ENCODE measurements at places on chromosomes 1 and 21.

DNA sequence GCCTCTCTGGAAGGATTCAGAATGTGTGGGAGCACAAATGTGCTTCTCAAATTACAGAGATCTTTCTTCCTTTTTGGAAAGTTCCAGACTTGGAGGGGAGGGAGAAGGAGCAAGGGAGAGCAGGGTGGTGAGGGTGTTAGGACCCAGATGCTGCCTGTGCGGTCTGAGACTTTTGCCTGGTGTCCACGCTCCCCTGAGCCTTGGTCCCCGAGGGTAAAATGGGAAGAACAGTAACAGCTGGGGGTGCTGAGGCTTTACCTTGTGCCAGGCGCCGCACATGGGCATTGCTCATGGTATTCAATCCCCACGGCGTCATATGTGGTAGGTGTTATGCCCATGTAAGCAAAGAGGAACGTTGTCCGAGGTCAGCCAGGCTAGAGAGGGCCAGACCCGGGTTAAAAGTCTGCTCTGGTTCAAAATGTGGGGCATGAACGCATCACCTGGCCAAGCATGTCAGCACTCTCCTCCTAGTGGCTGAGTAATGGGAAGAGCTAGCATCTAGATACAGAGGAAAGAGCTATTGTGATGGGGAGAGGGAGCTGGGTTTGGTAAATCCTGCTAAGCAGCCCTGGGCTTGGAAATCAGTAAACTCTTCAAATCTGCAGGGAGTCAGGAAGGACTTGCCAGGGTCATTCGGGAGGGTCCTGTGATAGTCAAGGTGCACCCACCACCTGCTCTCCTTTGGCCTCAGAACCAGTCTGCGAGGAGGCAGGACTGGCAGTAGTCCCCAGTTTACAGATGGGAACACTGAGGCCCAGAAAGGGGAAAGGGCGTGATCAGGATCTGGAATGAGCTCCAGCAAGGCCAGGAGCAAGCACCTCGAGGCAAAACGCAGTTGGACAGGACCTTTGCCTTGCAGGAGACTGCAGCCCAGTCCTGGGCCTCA is 4.5 kb upstream of the RUNX3 start:
- DNase-seq = no peak

- no peak for DNase-seq
Measured at GRCh38 chr1:115867216-115867615, 26.3 kb upstream of the NHLH2 start.

- DNase-seq = no peak
Measured at GRCh38 chr1:179094818-179095217, 12.9 kb downstream of the TOR3A start.

DNA sequence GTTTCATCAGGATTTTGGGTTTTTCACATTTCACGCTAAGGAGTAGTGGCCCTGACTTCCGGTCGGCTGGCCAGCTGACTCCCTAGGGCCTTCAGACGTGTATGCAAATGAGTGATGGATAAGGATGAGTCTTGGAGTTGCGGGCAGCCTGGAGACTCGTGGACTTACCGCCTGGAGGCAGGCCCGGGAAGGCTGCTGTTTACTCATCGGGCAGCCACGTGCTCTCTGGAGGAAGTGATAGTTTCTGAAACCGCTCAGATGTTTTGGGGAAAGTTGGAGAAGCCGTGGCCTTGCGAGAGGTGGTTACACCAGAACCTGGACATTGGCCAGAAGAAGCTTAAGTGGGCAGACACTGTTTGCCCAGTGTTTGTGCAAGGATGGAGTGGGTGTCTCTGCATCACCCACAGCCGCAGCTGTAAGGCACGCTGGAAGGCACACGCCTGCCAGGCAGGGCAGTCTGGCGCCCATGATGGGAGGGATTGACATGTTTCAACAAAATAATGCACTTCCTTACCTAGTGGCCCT is 23.1 kb upstream of the TNFRSF1B start:
- DNase-seq = no peak

GRCh38 chr1:194717941-194718340 is 1531.5 kb upstream of the B3GALT2 start:
- no peak for DNase-seq

DNA sequence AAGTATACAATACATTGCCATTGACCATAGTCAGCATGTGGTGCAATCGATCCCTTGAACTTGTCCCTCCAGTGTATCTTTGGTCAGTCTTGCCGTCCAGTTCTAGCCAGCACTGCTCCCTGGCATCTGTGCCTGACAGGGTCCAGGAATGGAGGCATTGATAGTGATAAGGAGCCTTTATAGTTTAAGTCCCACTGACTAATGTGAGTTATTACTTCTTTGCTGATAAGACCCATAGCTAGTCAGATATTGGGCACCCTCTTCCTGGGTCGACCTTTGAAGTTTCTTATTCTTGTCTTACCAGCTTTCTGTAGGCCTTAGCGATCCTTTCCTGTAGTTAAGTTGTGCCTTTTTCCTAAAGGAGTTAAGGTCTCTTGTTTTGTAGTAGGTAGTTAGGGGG is 13.0 kb downstream of the UCK2 start:
- no peak for DNase-seq

DNA sequence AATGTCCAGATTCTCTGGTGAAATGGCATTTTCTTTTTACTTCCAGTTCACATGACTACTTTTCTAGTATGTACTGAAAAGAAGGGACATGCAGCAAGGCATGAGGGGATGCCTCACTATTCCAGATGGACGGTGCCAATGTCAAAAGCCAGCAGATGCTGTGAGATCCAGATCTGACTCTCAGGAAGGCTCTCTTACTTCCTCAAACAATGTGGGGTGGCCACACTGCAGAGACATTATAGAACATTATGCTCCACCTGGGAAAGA is 17.7 kb downstream of the CRYZ start:
- no peak for DNase-seq

DNA sequence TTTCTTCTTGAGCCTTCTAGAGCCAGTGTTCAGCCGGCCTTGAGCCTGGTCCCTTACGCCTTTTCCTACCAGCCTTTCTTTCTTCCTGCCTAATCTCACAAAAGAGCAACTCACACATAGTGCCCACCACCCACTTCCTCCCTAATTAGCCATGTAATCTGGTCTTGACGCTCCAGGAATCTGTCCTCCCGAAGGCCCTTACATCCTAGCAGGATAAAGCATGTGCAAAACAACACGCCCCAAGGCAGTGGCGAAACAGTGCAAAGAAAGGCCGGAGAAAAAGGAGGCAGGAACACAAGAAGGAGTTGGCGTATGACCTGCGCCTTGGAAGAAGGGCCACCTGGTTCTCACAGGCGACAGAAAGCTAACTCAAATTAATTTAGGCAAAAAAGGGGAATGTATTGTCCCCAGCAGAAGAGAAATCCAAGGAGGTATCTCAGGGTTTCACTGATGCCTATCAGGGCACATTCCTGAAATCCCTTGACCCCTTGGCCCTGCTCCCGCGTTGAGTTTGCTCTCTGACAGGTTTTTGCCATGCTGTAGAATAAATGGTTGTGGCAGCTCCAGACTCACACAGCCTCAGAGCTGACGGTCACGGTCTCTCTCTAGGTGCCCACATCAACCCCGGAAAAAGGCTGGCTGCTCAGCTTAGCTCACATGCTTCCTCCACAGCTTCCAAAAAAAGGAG is 79.0 kb downstream of the ZNF281 start:
- DNase-seq = no peak

GRCh38 chr1:182617734-182618351 is 13.7 kb upstream of the RGS16 start:
- DNase-seq = no peak

- DNase-seq = no peak
Measured at GRCh38 chr1:117580882-117581281, 25.0 kb upstream of the TENT5C start.

GRCh38 chr1:77926561-77927357 is 38.3 kb downstream of the NEXN start:
- DNase-seq = no peak

GRCh38 chr1:20149601-20150325 is 10.6 kb downstream of the PLA2G2F start:
- no peak for DNase-seq

GRCh38 chr1:200496937-200497336 is 87.1 kb upstream of the ZNF281 start:
- no peak for DNase-seq

DNA sequence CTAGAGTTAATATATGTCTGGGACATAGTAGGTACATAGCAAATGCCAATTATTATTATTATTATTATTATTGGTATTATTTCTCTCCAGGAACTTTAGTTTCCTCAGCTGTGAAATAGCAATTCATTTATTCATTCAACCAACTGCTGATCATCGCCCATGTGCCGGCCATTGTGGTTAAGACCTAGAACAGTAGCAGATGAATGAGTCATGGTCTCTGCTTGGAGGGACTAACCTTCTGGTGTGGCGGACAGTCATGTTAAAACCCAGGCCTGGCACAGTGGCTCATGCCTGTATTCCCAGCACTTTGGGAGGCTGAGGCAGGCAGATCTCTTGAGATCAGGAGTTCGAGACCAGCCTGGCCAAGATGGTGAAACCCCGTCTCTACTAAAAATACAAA is 23.8 kb upstream of the LDLRAP1 start:
- no peak for DNase-seq

GRCh38 chr1:6490181-6491080 is 1.0 kb downstream of the PLEKHG5 start:
- no peak for DNase-seq

DNA sequence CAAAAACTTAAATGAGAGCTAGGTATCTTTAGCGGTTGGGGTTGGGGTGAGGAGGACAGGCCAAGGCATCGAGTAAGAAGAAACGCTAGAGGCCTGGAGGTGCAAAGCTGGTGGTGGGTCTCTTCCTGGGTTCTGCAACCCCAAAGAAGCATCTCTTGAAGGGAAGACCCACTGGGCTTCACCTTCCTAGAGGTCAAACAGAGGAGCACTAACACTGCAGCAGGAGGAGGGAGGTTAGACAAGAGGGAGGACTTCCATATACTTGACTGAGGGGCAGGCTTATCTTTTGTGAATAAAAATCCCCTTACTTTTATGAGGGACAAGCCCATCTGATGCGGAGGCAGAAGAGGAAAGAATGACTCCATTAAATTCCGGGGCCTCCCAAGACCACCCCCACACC is 2.5 kb downstream of the MEX3A start:
- no peak for DNase-seq

- DNase-seq = no peak
Measured at GRCh38 chr1:212701910-212702309, 2.3 kb upstream of the BATF3 start.

- DNase-seq = no peak
Measured at GRCh38 chr1:228735871-228736586, 750 bp downstream of the RHOU start.

- DNase-seq = no peak
Measured at GRCh38 chr21:31845151-31845729, 27.6 kb upstream of the HUNK start.

GRCh38 chr1:205324781-205325180 is 3.2 kb upstream of the NUAK2 start:
- DNase-seq = no peak

- DNase-seq = no peak
Measured at GRCh38 chr21:38121888-38122720, 134.7 kb upstream of the KCNJ15 start.

DNA sequence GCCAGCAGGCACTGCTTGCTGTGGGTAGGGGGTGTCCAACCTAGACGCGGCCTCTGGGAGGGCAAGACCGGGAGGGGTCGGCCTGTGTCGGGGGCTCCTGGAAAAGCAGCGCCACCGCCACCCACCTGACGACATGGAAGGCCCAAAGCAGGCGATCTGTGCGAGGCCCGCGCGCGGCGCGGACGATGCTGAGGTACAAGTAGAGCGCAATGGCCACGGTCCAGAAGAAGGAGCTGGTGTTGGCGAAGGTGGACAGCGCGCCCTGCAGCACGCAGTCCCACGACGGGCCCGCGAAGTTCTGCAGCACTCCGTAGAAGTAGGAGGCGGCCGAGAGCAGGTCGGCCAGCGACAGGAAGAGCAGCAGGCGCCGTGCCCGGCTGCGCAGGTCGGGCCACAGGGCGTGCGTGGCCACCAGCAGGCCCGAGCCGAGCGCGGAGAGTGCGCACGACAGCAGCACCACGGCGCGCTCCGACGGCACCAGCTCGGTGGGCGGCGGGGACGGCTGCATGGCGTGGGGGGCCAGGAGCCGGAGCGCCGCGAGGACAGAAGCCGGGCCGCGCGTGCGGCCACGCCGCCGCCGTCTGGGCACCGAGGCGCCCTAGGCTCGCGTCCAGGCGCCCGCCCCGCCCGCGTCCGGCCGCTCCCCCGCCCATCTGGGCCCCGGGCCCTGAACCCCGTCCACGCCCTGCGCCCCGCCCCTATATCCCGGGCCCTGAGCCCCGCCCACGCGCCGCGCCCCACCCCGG is at the start of gene GPR157:
TSS of gene GPR157 (minus strand) at position 583 of the 746 bp plus-strand sequence. CDS start at position 508, 75 bp downstream.
- DNase-seq = no peak

GRCh38 chr1:243712242-243712641 is 137.8 kb downstream of the AKT3 start:
- no peak for DNase-seq

- DNase-seq = no peak
Measured at GRCh38 chr1:246067432-246068216, 439.5 kb downstream of the SMYD3 start.

GRCh38 chr1:74504125-74504932 is 8.1 kb downstream of the LRRC53 start:
- DNase-seq = no peak

DNA sequence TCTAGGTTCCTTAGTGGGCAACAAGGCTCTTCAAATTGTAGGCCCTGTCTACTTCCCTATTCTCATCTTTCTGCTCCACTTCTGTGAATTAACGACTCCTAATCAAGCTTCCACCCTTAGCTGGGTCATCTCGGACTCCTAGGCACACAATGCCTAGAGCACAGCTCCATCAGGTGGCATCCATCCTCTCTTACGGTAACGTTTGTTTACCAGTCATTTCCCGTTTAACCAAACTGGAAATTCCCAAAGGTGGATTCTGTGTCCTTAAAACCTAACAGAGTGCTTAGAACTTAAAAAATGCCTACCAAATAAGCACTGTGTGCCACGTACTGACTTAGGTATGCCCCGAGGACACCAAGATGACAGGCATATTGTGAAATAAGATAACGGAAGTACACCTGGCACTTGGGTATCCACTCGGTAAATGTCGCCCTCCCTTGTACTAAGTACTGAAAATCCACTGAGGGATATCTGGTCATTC is 1.5 kb downstream of the PARP1 start:
- no peak for DNase-seq

DNA sequence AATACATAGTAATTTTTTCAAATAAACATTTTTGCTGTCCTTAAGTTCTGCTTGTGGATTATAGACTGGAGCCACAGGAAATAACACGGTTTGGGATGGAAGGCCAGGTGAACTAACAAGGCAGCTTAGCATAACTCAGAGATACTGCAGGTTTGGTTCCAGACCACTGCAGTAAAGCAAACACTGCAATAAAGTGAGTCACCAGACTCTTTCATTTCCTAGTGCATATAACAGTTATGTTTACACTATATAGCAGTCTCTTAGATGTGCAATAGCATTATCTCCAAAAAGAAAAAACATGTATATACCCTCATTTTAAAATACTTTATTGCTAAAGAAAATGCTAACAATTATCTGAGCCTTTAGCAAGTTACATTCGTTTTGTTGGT is 22.0 kb downstream of the LRRC42 start:
- no peak for DNase-seq

GRCh38 chr1:183590244-183591191 is at the start of gene NCF2:
Gene NCF2, minus strand, starts transcription at chr1:183590459. Its CDS starts 130 bp downstream, at chr1:183590329.
- peak; percentile 19 for DNase-seq
